Cortex of kidney (tissue), 1 donor: ENCODE measurements at places on chromosomes 11 and 22.

GRCh38 chr11:36777311-36777710 lies 179.3 kb upstream of the RAG2 start:
- no peak for DNase-seq

- no peak for DNase-seq
Measured at GRCh38 chr11:73405146-73405510, 28.9 kb downstream of the RELT start.

DNA sequence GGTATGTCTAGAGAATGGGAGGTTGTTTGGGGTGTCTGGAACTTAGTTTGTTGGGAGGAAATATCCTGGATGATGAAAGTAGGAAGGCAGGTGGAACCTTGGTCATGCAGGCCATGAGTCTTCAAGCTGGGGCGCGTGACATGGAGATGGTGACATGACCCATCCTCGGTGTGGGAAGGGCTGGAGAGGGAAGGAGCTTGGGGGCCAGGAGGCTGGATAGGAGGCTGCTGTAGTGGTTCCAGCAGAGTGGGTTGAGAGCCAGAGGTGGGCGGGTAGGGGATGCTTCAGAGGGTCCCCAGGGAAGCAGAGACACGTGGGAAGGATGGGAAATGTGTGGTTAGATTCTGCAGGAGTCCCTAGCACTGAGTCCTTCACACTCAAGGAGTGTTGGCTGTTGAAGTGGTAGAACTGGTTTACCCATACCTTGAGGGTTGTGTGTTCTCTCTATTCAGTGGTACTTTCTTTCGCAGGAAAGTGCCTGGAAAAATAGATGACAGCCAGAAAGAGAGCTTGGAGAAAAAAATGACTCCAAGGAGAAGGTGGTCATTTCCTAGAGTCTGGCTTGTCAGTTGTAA lies 56.8 kb downstream of the LDLRAD3 start:
- DNase-seq: no peak

GRCh38 chr11:11035331-11035730 lies 177.5 kb upstream of the ZBED5 start:
- DNase-seq: no peak

DNA sequence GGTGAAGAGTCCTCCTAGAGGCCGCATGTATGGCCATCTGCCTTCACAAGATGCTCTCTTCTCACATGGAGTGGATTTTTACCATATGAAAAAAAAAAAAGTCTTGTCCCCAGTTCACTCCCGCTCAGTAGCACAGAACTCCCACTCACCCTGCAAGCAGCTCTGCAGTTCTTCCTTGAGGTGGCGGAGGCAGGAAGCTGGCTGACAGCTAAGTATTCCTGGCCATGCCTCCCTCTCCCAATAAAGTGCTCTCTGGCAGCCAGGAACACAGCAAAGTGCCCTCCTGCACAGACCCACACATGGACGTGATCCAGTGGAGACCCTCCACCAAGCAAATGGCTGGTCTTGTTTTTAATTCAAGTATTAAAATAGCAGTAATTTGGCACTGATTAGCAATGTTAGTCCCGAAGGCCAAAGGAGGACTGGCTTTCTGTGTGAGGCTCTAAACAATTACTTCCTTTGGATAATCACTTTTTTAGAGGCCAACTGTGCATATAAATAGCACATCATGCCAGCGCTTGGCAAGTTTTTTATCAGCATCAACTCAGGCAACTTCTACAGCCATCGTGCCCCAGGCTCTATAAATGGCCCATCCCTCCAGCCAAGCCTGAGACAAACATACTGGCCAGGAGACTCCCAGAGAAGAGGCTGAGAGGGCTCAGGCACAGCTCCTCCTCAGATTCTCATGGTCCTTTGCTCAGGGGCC lies 413.6 kb downstream of the OPCML start:
- DNase-seq: no peak

GRCh38 chr22:29302681-29303465 lies 3.6 kb upstream of the GAS2L1 start:
- DNase-seq: no peak

GRCh38 chr22:30031764-30032455 lies 48.4 kb upstream of the HORMAD2 start:
- DNase-seq: no peak

DNA sequence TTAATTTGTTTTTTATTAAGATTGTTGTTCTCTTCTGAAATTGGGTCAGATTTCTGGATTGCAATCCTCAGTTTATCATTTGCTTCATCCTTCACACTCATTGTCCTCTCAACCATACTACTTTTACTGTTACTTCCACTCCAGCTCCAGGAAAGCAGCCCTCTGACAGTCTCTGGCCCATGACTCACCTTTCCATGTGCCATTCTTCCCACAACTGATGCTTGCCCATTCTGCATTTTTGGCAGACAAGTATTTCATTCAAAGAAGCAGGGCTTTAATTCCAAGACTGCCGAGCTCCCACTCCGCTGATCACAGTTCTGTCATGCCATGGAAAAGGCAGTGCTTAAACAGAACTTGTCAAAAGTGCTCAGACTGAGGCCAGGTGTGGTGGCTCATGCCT lies 139.2 kb downstream of the WNT11 start:
- no peak for DNase-seq

DNA sequence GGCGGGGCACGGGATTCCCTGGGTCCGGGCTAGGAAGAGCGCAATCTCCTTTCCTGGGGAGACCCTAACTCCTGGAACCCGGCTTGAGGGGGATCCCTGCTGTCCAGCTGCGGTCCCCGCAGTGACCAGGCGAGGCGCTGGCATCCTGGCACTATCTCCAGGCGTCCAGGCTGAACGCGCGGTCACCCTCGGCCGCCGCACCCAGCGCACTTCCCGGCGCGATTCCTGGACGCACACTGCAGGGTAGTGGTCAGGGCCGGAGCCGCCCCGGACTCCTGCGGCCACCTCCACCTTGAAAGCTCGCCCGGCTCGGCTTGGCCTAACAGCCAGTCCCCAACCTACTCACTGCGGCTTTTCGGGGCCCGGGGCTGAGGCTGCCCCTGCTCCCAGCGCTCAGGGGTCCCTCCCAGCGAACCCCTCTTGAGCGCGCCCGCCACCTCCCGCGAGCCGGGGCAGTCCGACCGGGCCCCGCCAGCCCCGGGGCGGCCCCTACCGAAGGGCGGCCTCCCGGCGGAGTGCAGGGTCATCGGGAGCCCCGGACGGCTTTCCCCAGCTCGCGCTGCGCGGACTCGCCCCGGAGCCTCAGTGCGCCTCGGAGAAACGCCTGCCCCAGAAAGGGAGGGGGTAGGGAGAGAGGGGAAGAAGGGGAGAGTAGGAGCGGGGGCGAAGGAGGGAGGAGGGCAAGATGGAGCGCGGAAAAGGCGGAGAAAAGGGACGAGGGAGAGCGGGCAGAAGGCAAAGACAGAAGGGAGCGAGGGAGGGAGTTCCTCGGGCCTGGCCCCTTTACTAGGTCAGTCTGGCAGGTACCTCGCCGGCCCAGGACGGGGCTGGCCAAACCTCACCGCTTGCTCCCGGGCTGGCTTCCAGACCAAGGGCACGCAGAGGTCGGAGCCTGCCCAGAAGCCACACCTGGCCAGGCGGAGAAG lies 1.0 kb downstream of the POU2AF3 start:
- DNase-seq: no peak

DNA sequence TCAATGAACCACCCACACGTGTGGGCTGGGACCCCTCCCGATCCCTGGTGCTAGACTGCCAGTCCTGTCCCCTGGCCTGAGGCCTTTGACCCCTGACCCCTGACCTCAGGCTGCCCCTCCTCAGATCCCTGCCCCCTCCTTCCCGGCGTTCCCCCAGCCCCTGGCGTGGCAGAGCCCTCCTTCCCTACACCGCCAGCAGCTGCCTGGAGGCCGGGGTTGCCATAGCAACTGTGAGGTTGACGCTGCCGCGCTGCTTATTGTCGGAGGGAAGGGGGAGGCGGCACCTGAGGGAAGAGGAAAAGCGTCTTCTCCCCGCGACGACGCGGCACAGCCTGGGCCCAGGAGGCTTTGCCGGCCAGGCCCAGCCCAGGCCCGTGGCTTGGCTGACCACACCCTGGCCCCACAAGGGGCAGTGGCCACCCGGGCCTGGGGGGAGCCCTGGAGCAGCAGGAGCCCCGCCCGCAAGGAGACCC lies 32.6 kb downstream of the SHANK3 start:
- DNase-seq: no peak

- DNase-seq: no peak
Measured at GRCh38 chr11:112971827-112972226, 10.6 kb downstream of the NCAM1 start.

DNA sequence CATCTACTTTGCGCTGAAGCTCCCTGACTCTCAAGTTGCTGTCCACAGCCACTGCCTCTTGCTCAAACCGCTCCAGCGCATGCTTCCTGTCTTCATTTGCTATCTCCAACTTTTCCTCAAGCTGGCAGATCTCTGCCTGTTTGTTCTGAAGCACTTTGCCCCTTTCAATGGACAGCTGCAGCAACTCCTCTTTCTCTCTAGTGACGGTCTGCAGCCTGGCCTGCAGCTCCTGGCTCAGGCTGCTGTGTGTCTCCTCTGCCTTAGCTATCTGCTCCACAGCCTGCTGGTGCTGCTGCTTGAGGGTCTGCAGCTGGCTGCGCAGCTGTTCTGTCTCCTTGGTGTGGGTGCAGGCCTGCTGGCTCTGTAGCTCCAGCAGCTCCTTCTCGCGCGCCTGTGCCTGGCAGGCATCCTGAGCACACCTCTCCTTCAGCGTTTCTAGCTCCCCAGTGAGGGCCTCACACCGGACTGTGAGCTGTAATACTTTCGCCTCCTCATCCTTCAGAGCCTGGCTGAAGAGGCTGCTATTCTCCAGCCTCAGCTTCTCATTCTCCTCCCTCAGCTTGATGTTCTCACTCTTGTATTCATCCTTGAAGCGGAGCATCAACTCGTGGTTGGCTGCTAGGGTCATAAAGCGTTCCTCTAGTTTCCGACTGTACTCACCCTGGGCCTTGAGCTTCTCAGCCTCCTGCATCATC lies 723 bp downstream of the CCDC89 start:
- no peak for DNase-seq
